ENCODE measurements at places on chromosomes 3 and 15.

DNA sequence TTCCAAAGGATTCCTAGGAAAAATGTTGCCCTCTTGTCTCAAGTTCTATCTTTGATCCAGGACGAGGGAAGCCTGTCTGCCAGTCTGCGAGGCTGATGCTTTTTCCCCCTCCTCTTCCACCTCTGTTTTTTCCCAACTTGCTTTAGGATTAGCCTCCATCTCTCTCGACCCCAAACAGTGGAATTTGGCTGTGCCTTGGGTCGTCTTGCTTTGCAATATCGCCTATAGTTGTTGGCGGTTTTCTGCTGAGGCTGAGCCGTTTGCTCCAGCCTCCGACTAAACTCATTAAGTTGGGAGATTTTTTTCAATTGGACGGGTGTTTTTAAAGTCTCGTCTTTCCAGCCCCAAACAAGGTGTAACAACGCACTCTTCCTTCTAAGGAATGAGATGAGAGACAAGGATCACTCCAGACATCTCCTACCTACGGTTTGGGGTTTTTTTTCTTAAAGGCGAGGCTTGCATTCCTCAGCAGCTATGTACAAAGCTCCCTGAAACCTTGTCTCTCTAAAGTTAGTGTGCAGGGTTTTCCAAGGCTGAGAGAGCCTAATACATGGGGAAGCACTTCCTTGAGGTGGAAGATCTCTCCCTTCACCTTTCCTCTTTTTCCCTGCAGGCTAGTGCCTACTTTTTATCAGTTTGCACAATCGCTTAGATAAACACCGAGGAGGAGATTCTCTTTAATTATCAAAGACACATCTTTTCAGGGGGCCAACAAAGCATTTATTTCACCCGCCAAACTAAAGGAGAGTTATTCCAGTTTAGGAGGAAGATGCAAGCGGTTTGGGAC is 4.8 kb upstream of the NR2F2 start:
- DNase-seq: no peak

DNA sequence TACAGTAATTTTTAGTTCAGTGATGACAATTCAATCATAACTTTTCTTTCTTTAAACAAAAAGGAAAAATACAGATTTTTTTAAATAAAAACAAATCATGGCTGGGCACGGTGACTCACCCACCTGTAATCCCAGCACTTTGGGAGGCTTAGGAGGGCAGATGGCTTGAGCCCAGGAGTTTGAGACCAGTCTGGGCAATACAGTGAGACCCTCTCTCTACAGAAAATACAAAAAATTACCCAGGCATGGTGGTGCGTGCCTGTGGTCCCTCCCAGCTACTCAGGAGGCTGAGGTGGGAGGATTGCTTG is 25.6 kb upstream of the ATG7 start:
- no peak for DNase-seq

DNA sequence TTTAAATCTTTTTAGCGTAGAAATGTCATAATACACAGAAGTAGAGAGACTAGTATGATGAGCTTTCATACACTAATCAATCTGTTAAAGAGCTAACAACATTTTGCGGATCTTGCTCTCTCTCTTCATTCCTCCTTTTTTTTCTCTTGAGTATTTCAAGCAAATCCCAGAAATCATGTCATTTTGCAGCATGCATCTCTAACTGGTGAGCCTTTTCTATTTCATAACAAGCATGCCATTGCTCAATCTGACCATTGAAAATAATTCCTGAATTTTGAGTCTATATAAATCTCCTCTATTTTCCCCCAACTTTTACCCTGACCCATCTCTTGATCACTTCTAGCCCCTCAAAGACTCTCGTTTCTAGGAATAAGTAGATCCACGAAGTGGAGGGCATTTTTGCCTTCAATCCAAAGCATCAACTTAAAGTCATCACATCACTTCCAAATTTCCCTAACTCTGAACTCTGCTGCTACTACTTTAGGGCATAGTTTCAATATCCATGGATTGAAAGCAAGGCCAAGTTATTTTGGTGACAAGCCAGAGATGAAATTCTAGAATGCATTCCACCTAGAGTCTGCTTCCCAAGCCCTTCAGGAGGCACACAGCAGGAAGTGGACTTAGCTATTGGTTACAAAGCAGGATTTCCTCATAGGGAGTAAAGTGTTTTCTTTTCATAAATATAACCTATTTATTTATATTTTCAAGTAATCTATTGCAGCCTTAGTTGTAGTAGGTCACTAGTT is 253.5 kb upstream of the ZPLD1 start:
- DNase-seq: no peak

GRCh38 chr3:172094621-172095557 is 55.5 kb downstream of the FNDC3B start:
- no peak for DNase-seq

- DNase-seq: no peak
Measured at GRCh38 chr15:57784081-57784511, 77.6 kb downstream of the POLR2M start.

- no peak for DNase-seq
Measured at GRCh38 chr3:14047027-14047426, 77.6 kb downstream of the CHCHD4 start.

DNA sequence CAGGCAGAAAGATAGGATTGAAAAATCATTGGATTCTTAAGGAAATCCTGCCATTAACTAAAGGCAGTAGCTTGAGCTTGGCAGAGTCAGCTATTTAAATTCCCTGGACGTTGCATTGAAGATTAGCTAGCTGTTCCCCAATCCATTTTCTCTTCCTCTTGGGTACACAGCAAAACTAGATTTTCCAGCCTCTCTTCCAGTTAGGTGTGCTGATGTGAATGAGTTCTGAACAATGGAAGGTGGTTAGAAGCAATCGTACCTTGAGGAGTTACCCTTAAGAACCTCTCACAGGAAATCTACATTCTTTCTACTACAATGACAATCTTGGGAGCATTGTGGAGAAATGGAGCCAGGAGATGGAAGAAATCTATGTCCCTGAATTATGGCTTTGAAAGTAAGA is 383.2 kb upstream of the TBL1XR1 start:
- DNase-seq: no peak

DNA sequence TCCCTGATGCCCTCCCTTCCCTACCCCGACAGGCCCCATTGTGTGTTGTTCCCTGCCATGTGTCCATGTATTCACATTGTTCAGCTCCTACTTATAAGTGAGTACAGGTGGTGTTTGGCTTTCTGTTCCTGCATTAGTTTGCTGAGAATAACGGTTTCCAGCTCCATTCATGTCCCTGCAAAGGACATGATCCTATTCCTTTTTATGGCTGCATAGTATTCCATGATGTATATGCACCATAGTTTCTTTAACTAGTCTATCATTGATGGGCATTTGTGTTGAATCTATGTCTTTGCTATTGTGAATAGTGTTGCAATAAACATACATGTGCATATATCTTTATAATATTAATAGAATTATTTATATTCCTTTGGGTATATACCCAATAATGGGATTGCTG is 52.1 kb upstream of the TNFSF10 start:
- DNase-seq: no peak

GRCh38 chr3:17195192-17195611 is 310.4 kb downstream of the PLCL2 start:
- no peak for DNase-seq

- no peak for DNase-seq
Measured at GRCh38 chr15:34644061-34644460, 60.6 kb upstream of the GOLGA8B start.

DNA sequence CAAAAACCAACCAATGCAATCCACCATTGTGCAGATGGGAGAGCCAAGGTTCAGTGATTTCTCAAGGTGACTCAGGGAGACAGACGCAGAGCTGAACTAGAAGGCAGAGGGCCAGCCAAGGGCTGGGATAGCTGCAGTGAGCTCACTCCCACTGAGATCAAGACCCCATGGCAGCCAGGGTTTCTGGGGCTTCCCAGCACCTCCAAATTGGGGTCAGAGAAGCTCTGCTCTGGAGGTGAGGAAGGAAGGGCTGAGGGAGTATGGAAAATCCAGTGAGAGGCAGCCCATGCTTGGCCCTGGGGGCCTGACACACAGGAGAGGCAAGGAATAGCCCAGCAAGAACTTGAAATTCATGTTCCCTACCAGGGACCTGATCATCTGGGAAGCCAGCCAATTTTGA is 61.0 kb downstream of the ISG20 start:
- DNase-seq: no peak

- peak; percentile 47 for DNase-seq
Measured at GRCh38 chr15:73700041-73700842, 16.1 kb downstream of the CD276 start.

DNA sequence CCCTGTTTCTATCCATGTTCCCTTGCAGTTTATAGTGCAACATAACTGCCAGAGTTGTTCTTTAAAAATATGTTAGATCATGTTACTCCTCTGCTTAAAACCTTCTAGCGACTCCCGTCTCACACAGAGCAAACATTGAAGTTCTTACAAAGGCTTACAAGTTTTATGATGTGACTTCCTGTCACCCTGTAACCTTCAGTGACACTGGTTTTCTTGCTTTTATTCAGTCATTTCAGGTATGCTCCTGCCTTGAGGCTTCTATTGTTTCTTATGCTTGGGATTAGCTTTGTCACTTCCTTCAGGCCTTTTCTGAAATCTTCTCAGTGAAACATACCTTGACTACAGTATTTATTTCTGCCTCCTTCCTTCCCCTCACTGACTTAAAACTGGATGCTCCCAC is 252.1 kb downstream of the DOCK3 start:
- no peak for DNase-seq

DNA sequence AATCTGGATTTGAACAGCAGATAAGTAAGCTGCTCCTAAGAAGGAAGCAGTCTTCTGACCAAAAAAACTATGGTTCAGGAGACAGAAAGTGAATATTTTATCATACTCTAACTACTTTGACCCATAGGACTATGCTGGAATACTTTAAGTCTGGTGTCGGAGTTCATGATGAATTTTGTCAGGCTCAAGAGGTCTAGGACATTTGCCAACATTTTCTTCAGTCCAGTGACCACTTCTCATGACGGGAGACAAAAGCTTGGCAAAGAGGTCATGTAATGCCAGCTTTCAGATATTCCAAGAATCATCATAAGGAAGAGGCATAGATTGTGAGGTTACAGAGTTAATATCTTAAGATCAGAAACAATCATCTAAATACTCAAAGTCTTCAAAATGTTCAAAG is 20.5 kb upstream of the DCBLD2 start:
- no peak for DNase-seq

DNA sequence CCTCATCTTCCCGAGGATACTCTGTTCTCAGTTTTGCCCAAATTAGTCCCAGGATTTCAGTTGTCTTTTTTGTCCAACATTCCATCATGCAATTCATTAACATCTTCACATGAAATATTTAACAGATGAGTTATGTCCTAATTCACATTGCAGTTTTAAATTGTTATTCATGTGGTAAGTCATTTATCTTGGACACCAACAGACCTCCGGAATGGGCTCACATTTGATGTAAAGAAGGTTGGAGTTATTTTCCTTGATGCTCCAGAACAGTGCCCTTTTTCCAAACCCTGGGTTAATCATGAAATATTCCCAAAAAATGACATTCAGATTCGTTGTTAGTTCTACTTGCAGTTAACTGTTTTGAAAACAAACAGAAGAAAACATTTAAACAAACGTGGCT is 32.8 kb upstream of the LRTM1 start:
- DNase-seq: no peak

- no peak for DNase-seq
Measured at GRCh38 chr3:24853685-24854490, 359.2 kb upstream of the THRB start.

DNA sequence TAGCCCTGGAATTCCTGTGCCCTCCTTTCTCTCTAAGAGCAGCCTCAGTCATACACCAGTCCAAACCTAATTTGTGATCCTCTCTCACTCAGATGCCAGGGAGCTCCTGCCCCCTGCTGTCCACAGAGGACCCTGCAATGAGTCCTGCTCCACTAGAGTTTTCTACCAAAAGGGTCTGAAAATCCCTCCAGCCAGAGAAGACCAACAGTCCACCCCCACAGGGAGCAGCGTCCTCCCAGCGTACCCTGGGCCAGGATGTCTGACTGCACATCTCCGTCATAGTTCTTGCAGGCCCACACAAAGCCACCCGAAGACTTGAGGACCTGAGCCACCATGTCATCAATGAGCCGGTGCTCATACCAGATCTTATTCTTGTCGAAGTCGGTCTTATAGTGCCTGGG is 15.4 kb downstream of the IDH2 start:
- DNase-seq: no peak

- no peak for DNase-seq
Measured at GRCh38 chr3:197456261-197457091, 99.3 kb downstream of the BDH1 start.

- DNase-seq: no peak
Measured at GRCh38 chr15:64809649-64810496, 15.6 kb downstream of the PIF1 start.

DNA sequence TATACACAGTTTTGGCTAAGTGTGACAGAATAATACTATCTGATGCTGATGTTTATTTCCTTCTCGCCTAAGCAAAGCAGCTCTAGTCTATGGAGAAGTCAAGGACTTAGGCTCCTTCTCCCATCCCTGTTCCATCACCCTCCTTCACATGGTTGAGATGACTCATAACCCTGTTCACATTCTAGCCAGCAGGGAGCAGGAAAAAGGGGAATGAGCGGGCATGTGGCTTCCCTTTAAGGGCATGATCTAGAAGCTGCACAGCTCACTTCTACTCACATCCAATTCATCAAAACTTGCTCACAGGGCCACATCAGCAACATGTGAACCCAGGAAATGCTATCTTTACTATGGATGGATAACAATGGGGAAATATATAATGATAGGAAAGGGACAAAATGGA is 40.9 kb downstream of the CBLB start:
- DNase-seq: peak; percentile 13

DNA sequence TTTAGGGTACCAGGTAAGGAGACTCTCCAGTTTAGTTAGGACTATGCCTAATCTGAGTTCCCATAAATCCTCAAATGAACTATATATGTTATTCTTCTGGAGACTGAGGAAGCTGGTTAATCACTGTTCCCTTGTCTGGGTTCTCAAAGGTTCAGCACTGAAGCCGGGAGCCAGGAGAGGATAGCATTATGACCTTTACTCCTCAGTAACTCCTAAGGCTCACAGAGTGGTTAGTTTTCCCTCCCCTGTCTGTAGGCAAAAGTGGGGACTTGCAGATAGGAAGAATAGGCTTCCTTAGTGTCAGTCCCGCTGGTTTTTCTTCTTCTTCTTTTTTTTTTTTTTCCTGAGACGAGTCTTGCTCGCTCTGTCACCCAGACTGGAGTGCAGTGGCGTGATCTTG is 50.4 kb downstream of the CRTC3 start:
- no peak for DNase-seq

DNA sequence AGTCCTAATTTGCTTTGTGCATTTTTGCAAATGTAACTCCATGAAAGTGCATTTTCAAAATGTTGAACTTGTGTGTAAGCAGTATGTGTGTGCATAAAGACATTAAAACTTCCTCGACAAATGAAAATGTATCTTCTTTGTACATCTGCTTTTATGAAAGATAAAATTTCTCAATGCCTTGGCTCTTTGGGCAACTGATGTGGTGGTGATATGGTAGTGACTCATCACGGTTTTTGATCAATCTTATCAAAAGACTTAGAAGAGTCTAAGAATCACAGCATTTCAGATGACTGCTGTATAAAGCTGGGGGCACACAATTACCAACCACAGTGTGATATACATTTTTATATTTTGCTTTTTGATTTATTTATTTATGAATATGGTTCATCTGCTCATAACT is 5.4 kb upstream of the MASP1 start:
- DNase-seq: no peak

All from iPS DF 6.9 (cell line).